ENCODE measurements at places on chromosomes 12 and 14. TPM values are rescaled to one million over a fixed set of nuclear protein-coding genes. Genes with fewer than 3 reads are reported as not detected.

- peak; percentile 73 for DNase-seq
Measured at GRCh38 chr12:47744005-47744651, 14.6 kb downstream of the RAPGEF3 start.

DNA sequence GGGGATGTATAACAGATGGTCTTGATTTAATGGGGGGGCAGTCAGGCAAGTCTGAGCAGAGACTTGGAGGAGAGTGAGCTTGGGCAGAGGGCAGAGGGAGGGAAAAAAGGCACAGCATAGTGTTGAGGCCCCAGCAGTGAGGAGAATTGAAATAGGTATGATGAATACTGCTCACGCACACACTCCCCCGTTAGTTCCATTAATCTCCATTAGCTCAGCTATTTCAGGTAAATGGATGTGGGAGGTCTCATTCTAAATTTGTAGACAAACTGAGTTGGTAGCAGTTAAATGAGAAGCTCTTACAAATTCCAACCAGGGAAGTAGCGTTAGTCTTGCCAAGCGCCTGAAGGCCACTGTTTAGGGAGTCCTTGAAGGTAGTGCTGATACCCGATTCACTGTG lies 66.7 kb upstream of the STON2 start:
- DNase-seq = no peak

DNA sequence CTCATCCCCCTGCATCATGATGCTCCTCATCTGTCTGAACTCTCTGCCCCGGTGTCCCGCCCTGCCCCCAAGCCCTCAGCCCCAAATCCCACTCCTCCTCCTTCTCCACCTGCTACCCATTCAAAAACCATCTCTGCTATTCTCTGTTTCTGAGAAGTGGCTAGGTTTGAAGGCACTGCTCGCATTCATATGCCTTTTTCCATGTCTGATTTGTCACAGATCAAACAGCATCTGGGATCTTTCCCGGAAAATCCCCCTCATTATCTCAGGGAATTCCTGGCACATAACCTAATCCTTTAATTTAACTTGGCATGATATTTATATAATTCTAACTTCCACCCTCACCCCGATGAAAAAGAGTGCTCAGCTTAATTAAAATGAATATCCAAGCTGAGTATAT lies 3.3 kb upstream of the ADAM20 start:
- no peak for DNase-seq

- DNase-seq = no peak
Measured at GRCh38 chr12:46550266-46550879, 177.8 kb upstream of the SLC38A2 start.

DNA sequence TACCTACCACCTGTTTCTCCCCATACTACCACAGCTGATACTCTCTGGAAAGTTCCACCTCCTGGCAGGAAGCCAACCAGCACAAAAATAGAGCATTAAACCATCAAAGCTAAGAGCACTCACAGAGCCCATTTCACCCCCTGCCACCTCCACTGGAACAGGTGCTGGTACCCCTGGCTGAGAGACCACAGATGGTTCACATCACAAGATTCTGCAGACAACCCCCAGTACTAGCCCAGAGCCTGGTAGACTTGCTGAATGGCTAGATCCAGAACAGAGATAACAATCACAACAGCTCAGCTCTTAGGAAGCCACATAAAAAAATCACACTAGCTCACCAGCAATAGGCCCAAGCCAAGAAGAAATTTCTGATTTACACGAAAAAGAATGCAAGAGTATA lies 855.2 kb downstream of the FSCB start:
- DNase-seq = no peak

DNA sequence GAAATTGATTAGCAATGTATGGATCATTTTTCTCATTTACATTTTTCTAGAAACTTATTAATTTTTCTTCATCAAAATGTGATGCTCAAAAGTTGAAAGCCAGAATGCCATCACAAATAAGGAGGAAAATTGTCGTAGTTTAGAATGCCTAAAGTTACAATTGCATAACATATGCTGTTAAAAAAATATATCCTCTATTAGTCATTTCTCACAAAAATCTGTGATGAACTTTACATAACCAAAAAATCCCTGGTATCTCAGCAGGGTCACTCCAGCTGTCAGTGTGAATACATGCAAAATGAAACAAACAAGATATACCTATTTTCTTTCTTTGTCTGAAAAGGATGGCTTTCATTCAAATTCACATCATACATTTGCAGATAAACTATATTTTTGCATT lies 358.9 kb downstream of the PAWR start:
- no peak for DNase-seq

DNA sequence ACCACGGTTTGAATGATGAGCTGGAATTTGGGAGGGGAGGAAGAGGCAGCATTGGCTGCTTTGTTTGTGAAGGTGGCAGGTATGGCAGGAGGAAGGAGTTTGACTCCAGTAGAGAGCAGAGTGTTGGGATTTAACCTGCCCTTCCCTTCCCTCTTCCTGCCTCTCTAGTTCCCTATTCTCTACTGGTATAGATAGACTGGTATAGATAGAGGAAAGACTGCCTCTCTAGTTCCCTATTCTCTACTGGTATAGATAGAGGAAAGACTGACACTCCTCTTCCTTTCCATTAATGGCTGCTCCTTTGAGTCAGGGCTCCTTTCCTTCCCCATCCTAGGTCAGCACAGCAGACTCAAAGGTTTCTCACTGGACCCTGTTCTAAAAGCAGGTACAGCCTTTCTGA lies 8.4 kb upstream of the SYCP3 start:
- no peak for DNase-seq

DNA sequence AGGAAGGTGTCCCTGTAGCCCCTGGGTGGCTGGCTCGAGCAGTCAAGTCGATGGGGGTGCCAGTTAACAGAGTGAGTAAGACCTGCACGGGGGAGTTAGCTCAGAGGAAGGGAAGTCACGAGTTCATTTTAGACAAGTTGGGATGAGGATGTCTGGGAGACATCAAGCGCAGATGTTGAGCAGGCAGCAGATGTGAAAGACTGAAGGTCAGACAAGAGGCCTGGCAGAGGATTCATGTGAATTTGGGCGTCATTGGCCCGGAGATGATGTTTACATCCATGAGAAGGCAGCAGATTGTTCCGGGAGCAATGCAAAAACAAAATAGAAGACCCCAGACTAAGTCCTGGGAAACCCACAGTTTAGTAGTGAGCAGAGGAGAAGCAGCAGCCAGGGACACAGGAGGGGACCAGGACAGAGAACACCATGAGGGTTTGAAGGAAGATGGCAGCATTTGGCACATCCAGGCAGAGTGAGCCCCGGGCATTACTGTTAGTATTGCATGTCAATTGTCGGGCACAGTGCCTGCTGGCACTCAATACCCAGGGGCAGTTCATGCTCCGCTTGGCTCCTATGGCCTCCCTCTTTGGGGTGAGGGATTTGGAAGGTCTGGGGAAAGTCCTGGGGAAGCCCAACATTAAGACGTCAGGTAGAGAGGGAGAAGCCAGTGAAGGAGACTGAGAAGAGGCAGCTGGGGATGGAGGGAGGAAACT lies 15.1 kb downstream of the LTBP2 start:
- no peak for DNase-seq

GRCh38 chr12:46374310-46374709 lies 1.7 kb upstream of the SLC38A2 start:
- no peak for DNase-seq

DNA sequence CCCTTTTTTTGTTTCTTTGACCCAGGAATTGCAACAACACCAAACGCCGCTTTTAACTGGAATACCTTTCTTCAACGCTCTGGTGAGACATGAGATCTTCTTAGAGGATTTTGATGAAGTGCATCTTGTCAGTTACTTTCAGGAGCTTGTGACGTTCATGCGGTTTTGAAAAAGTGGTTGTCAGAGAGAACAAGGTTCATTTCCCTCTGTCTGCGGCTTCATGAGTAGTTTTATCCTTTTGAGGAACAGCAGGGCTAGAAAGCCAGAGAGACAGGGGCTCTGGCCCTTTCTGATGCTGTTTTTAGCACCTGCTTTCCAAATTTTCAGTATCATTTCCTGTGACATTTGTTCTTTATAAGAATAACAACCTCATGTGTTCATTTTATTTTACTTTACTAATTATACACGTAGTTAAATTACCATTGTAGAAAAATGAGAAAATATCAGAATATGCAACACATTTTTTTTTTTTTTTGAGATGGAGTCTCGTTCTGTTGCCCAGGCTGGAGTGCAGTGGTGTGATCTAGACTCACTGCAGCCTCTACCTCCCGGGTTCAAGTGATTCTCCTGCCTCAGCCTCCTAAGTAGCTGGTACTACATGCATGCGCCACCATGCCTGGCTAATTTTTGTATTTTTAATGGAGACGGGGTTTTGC lies 61.8 kb downstream of the GLT1D1 start:
- DNase-seq = no peak

TDRD9 gene
- polyA plus RNA-seq = 0.26 TPM

RFX4 gene
- polyA plus RNA-seq = not detected
